ENCODE measurements at places on chromosomes 4 and X.

DNA sequence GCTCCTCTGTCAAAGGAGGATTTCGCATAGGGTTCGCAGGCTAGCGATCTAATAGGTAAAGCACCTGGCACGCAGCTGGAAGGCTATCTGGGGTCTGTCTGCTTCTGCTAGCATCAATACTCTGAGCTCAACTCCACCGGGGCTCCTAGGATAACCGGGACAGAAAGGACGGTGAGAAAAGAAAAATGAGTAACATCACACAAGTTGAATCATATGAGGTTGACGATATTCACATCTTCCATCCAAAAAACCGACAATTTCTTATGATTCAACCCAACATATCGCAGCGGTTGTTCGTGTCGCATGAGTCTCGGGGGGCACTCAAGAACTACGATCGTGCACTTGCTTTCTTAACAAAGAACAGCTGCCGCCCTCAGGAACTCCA is 1.8 kb downstream of the PROM1 start:
- no peak for DNase-seq

DNA sequence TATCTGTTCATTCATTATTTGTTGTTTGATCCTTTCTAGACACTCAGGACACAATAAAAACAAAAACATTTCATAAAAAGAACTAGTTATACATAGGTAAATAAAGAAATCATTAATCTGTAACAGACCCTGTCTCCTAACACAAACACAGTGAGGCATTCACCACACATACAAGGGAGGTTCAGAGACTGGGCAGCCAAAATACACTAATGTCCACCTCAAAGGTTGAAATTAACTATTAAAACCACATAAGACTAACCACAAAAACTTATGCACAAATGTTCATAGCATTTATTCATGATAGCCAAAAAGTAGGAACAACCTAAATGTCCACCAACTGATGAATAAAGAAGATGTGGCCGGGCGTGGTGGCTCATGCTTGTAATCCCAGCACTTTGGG is 7.8 kb downstream of the PAPSS1 start:
- no peak for DNase-seq

- no peak for DNase-seq
Measured at GRCh38 chr4:87521319-87521718, 7.9 kb downstream of the SPARCL1 start.

DNA sequence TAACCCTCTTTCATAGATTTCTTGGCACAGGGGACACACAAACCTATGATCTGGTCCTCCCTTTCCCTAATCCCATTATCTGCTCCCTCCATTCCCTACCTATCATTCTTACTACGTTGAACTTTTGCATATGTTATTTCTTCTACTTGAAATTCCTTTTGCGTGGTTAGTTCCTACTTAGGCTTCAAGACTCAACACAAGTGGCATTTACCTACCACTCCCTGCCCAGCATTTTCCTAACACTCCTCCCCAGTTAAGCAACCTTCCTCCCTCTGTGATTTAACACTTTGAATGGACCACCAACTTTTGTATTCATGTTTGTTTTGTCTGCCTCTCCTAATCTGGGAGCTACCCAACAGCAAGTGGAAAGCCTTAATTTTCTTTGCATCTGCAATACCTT is 1113.7 kb downstream of the STIM2 start:
- no peak for DNase-seq

- DNase-seq = no peak
Measured at GRCh38 chr4:86338989-86339388, 20.9 kb downstream of the MAPK10 start.
